ENCODE measurements at places on chromosomes 7 and 10.
A peak's percentile ranks its signal among the peaks of the same experiment; 100 is the strongest.

DNA sequence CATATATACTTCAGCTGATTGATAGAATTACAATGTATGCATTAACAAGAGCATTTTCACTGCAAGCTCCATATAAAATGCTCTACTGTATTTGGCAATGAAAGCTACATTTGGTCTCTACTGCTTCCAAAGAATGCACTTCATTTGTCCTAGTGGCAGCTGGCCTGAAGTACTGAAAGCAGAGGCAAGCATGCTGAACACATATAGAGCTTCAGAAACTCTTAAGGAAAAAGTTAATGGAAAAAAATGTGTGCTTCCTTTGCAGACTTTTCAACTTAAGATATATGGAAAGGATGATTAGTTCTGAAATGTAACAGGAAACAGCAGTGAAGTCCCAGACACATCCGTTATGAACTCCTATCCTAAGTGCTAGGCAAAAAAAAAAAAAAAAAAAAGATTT is 537.1 kb upstream of the POM121L12 start:
- no peak for DNase-seq

- DNase-seq, result no peak
Observed at GRCh38 chr10:20993830-20994527, 96.9 kb upstream of the NEBL start.

GRCh38 chr7:91348711-91349110 is 84.5 kb downstream of the FZD1 start:
- no peak for DNase-seq

DNA sequence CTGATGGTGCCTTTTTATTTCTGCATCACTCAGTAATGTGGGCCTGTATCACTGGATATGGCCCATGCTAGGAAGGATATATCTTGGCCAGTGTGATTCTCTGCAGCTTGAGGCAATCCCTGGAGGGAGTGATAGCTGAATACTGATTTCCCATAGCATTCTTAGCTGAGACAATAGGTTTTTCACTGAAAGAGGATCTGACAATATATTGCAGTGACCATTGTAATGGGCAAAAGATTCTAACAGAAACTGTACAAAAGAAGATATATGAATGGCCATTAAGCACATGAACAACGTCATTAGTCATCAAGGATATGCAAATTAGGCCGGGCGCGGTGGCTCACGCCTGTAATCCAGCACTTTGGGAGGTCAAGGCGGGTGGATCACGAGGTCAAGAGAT is 117.8 kb downstream of the KAT6B start:
- DNase-seq, result no peak

DNA sequence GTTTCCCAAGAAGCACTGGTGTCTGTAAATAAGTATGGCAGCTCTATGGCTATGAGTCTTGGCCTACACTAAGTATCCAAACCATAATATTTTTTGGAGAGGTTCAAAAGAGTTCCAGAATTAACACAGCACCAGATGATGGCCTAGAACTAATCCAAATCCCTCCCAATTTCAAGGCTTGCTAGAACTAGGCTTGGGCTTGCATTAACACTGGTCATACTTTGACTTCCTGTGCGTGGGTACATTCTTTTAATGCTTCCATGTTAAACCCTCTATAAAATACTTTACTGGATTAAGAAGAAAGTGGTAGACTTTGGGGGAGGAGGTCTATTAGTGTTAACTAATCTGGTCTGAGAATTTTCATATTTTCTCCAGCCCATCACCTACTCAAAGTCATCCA is 3.1 kb downstream of the AASS start:
- no peak for DNase-seq

DNA sequence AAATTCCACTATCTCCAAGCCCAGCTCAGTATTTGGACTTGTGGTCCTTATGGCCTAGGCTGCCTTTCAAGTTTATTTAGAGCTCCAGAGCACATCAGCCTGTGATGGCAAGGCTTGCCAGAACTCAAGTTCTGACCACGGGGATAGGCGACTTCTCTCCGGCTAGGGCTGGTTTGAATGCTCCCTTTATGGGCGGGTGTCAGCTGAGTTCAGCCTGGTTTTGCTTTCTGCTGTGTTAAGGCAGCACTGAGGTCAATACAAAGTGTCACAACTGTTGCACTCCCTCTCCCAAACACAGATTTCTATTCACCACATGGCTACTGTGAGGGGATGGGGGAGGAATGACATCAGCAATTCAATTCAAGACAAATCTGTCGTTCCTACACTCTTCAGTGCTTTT is 318.1 kb upstream of the MYO3A start:
- no peak for DNase-seq

DNA sequence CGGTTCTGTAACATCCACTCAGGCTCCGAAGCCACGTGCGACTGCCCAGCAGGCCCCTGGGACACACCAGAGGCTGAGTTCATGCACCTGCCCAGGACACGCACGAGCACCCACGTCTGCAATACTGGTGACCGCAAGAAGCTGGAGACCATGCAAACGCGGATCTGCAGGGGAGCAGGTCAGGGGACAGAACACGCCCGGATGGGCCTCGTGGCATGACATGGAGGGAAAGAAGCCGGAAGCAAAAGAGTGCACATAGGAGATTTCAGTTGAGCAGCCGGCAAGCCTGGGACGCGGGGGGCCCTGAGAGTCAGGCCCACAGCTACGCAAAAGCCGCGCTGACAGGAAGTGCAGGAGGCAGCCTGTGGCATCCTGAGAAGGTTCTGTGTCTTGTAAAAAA is 73.7 kb downstream of the FOXL3 start:
- DNase-seq, result peak; percentile 50

DNA sequence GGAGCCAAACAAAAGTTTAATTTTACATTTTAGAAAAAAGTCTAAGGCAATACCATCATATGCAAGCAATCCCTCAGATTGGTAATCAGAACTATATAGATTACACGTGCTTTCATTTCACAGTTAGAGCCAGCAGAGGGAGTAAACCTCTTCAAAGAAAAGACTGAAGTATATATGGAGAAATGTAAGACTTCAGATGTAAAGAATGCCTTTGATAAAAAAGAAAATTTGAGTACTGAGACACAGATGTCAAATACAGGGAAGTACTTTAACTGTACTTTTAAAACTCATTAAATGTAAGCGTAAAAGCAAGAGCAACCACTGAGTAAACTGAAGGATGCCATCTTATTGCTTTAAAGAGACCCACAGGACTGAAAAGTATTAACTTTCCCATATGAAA is 101.4 kb upstream of the FAM133B start:
- no peak for DNase-seq

DNA sequence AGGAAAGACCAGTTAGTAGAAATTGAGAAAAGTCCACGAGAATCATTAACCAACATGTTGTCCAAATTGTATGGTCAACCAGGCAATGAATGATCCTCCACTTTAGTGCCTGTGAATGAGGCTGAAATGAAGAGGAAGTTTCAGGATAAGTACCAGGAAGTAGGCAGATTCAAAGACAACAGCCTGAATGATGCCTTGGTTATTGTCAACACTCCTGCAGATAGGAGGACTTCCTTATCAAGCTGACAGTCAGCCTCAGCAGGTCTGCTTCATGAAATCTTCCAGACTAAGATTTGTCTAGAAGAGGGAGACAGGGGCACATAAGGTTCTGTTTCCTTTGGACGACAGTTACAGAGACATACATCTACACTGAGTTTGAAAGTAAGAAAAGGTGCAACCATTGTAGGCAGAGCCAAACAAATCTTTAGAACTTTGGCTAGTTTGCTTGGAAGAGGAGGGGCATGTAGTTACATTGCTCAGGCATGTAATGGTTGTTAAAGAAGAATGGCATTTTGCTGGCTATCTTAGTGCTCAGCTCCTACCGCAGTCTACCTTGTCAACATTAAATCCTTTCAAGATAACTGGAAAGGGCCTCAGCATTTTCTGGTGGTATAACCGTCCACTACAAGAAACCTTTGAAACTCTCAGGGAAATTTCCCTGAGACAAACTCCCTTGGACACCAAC is 81.4 kb downstream of the ABI1 start:
- no peak for DNase-seq

GRCh38 chr10:105358911-105359310 is 717.8 kb downstream of the SORCS3 start:
- no peak for DNase-seq

GRCh38 chr7:34759477-34760125 is 101.6 kb downstream of the NPSR1 start:
- no peak for DNase-seq

GRCh38 chr7:25887266-25887665 is 264.7 kb upstream of the NFE2L3 start:
- DNase-seq, result no peak

GRCh38 chr7:72441791-72442190 is 29.7 kb upstream of the CALN1 start:
- DNase-seq, result no peak

- DNase-seq, result no peak
Observed at GRCh38 chr10:21985541-21985940, 18.0 kb downstream of the DNAJC1 start.

Measured in activated CD4-positive, alpha-beta T cell treated with anti-CD3 and anti-CD28 coated beads for 36 hours (primary cell).